ENCODE measurements at places on chromosomes 6 and 20. TPM values are rescaled to one million over a fixed set of nuclear protein-coding genes. Genes with fewer than 3 reads are reported as not detected.

- no peak for DNase-seq
These were observed 64.7 kb upstream of the MTHFD1L start for GRCh38 chr6:150800674-150801314.

The DCDC2 gene
- total RNA-seq = not detected

DNA sequence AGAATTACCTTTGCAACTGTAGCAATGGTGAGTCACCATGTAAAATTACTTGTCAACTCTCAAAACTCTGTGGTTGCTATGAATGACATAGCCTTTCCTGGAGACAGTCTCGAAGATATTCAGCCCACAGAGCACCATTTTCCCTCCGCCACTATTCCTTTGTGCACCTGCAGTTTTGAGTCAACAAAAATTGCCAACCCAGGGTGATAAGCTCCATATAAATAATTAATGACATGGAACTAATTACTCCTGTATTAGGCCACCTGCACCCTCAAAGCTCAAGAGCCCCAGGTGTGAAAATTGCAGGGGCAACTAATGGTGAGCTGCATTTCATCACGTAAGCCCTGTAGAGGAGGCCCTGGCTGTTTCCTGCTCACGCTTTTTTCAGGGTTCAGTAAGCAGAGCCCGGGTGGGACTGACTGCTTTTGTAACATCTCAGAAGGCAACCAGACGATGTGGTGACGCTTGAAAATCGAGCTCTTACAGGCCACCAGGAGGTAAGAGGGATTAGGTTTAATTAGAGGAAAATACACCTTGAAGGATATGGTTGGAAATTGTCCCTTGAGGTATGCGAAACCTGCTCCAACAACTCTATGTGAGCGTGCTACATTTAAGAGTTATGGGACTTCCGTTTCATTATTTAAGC is 70.8 kb downstream of the BMP2 start:
- no peak for DNase-seq

- no peak for DNase-seq
These were observed 160.4 kb downstream of the CD83 start for GRCh38 chr6:14278006-14278405.

DNA sequence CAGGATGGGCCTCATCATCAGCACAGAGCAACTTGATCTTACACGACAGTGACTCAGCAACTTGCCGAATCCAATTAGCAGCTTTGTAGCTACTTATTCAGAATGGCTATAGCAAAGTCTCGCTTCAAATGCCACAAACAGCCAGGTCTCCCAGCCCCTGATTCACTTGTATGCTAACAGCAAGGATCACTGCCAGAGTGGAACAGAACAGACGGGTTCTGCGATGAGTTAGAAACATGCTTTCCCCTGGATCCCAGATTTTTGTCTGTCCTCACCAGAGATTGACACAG is 254.4 kb downstream of the NRN1 start:
- DNase-seq = no peak

GRCh38 chr6:37537548-37537947 is 37.9 kb upstream of the CCDC167 start:
- DNase-seq = no peak

DNA sequence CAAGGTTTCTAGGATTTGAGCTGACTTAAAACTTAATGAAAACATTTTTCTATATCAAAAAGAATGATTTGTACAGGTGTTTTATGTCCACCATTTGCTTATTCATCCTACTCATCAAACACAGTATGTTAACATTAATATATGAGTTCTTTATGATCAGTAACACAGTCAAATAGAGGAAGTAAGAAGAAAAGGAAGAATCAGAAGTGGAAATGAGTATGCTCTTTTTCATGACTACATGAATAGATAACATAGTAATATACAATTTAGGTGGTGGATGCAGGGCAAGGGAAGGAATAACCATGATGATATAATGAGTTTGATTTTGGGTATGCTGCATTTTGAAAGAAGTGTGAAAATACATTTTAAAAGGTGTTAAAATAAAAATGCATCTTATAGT is 16.5 kb downstream of the KPNA5 start:
- DNase-seq = no peak

- DNase-seq = no peak
These were observed 8.8 kb downstream of the BICRAL start for GRCh38 chr6:42790549-42791181.

The TOMM34 gene
- 60.5 TPM for total RNA-seq

The KCNK16 gene
- total RNA-seq = not detected

The SEL1L2 gene
- not detected for total RNA-seq

GRCh38 chr6:30776390-30777154 is 32.2 kb upstream of the IER3 start:
- DNase-seq = no peak

The DHX16 gene
- total RNA-seq = 31.1 TPM

GRCh38 chr6:36657942-36658544 is 20.5 kb upstream of the CDKN1A start:
- DNase-seq = no peak

- DNase-seq = no peak
These were observed 752.5 kb downstream of the QKI start for GRCh38 chr6:164166996-164167395.

GRCh38 chr6:85436411-85436810 is 13.5 kb upstream of the NT5E start:
- no peak for DNase-seq
